NCI-H460 (cell line): ENCODE measurements at places on chromosomes 5 and 9. TPM values are rescaled to one million over a fixed set of nuclear protein-coding genes. Genes with fewer than 3 reads are reported as not detected.

The RLN2 gene
- not detected in 2 replicates for total RNA-seq

The SH2D3C gene
- total RNA-seq, result 0.12 and 0.57 TPM in 2 replicates

The PIP5KL1 gene
- 2.8 and 4.5 TPM in 2 replicates for total RNA-seq

The OR1Q1 gene
- total RNA-seq, result not detected in 2 replicates

The TXNDC8 gene
- not detected in 2 replicates for total RNA-seq

The PDGFRB gene
- 1.7 and 2.4 TPM in 2 replicates for total RNA-seq

The DRD1 gene
- not detected in 2 replicates for total RNA-seq

The RPL12 gene
- 4,046 and 4,221 TPM in 2 replicates for total RNA-seq

The RHOBTB3 gene
- 148 and 149 TPM in 2 replicates for total RNA-seq

The OR1J2 gene
- total RNA-seq, result 0.22 TPM in 1 of 2 replicates, not detected in the other

The CCDC192 gene
- not detected in 2 replicates for total RNA-seq

The INSL6 gene
- not detected in 2 replicates for total RNA-seq

The TAF11L8 gene
- total RNA-seq, result not detected in 2 replicates

The OTP gene
- not detected in 2 replicates for total RNA-seq

The SUB1 gene
- total RNA-seq, result 657 and 687 TPM in 2 replicates

The CAMLG gene
- total RNA-seq, result 33.8 and 39.0 TPM in 2 replicates

The KCNN2 gene
- total RNA-seq, result 0.23 TPM in 1 of 2 replicates, not detected in the other

The SPATA31E1 gene
- total RNA-seq, result not detected in 2 replicates

The CA9 gene
- total RNA-seq, result 10.1 and 13.7 TPM in 2 replicates

The SPATA31D4 gene
- not detected in 2 replicates for total RNA-seq

The DMRT3 gene
- total RNA-seq, result not detected in 2 replicates

The SWI5 gene
- total RNA-seq, result 48.0 and 54.0 TPM in 2 replicates

The ADCY2 gene
- not detected in 2 replicates for total RNA-seq

The GAPT gene
- not detected in 2 replicates for total RNA-seq

The PCA3 gene
- not detected in 2 replicates for total RNA-seq

The CD72 gene
- not detected in 2 replicates for total RNA-seq

The OTULINL gene
- total RNA-seq, result 0.29 and 0.35 TPM in 2 replicates

The SLC36A3 gene
- not detected in 2 replicates for total RNA-seq

The DIRAS2 gene
- 0.43 and 0.59 TPM in 2 replicates for total RNA-seq

The NKD2 gene
- total RNA-seq, result 3.3 and 5.0 TPM in 2 replicates

The HK3 gene
- total RNA-seq, result not detected in 2 replicates

The TAF11L5 gene
- total RNA-seq, result not detected in 2 replicates

The FAM221B gene
- total RNA-seq, result not detected in 2 replicates

The PTPN3 gene
- total RNA-seq, result 6.9 and 9.2 TPM in 2 replicates

The F2RL1 gene
- total RNA-seq, result 2.1 and 3.0 TPM in 2 replicates

The TAS2R1 gene
- total RNA-seq, result not detected in 2 replicates

The CNTLN gene
- total RNA-seq, result 5.8 and 6.4 TPM in 2 replicates

The LOX gene
- total RNA-seq, result 0.29 and 0.30 TPM in 2 replicates

The GABRA6 gene
- not detected in 2 replicates for total RNA-seq

The ACOT12 gene
- not detected in 2 replicates for total RNA-seq
